ENCODE measurements at places on chromosomes 2 and 18. TPM values are rescaled to one million over a fixed set of nuclear protein-coding genes. Genes with fewer than 3 reads are reported as not detected.

DNA sequence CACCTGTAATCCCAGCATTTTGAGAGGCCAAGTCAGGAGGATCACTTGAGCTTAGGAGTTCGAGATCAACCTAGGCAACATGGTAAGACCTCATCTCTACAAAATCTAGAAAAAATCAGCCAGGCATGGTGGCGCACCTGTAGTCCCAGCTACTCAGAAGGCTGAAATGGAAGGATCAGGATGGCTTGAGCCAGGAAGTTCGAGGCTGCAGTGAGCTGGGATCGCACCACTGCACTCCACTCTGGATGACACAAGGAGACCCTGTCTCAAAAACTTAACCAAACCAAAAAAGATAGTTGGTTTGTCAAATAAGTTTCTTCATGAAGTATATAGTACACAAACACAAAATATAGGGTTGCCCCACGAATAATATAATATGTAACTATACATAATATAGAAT lies 197.6 kb downstream of the DPP4 start:
- no peaks in the 10 kb centered on the region for H3K36me3 ChIP-seq
- no peaks in the 10 kb centered on the region for H3K4me1 ChIP-seq
- no peak overlapping the region for H3K27ac ChIP-seq
- no peak overlapping the region for H3K4me3 ChIP-seq
- no peak for DNase-seq
- H3K27me3 ChIP-seq: no peaks in the 10 kb centered on the region

- no peaks in the 10 kb centered on the region for H3K36me3 ChIP-seq
- no peak overlapping the region for H3K27ac ChIP-seq
- no peak overlapping the region for H3K4me3 ChIP-seq
- no peaks in the 10 kb centered on the region for H3K27me3 ChIP-seq
These were observed 44.0 kb downstream of the ARHGEF33 start for GRCh38 chr2:38933653-38934052.

GRCh38 chr18:63233334-63233733 lies 86.2 kb downstream of the BCL2 start:
- H3K4me3 ChIP-seq: no peak overlapping the region
- peak overlapping the region; percentile 47 for H3K27ac ChIP-seq
- H3K36me3 ChIP-seq: no peaks in the 10 kb centered on the region
- H3K4me1 ChIP-seq: peaks cover 19% of the 10 kb centered on the region
- DNase-seq: no peak

GRCh38 chr2:148184976-148185375 lies 164.1 kb downstream of the MBD5 start:
- no peaks in the 10 kb centered on the region for H3K4me1 ChIP-seq
- H3K27ac ChIP-seq: no peak overlapping the region
- no peak overlapping the region for H3K4me3 ChIP-seq
- H3K36me3 ChIP-seq: no peaks in the 10 kb centered on the region

GRCh38 chr2:203718087-203718486 lies 11.6 kb downstream of the CD28 start:
- H3K27ac ChIP-seq: peak overlapping the region; percentile 71
- peak overlapping the region; percentile 29 for H3K4me3 ChIP-seq
- H3K36me3 ChIP-seq: no peaks in the 10 kb centered on the region
- H3K27me3 ChIP-seq: no peaks in the 10 kb centered on the region
- peaks cover 89% of the 10 kb centered on the region for H3K4me1 ChIP-seq

DNA sequence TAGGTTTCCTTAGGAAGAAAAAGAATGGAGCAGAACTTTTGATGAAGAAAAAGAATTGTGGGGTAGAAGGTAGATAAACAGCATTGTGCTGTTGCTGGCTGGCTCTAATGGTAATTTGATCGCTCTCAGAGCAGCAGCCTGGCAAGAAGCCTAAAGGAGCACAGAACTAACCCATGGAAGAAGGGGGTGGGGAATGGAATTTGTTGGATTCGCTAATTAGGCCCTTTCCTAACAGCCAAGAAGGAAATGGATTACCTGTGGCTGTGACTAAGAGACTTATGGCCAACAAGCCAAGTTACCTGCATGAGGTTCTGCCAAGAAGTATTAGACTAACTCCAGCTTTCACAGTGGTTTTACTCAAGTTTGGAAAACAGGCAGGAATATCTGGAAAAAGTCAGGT lies 210.6 kb downstream of the IKZF2 start:
- H3K4me3 ChIP-seq: no peak overlapping the region
- H3K27ac ChIP-seq: no peak overlapping the region
- no peaks in the 10 kb centered on the region for H3K27me3 ChIP-seq
- H3K36me3 ChIP-seq: no peaks in the 10 kb centered on the region

The HAUS1 gene
- total RNA-seq: 10.4 TPM

The SLC30A3 gene
- total RNA-seq: not detected

The FN1 gene
- total RNA-seq: 1.0 TPM
